EL (cell line): ENCODE measurements at places on chromosomes 2 and 18.

DNA sequence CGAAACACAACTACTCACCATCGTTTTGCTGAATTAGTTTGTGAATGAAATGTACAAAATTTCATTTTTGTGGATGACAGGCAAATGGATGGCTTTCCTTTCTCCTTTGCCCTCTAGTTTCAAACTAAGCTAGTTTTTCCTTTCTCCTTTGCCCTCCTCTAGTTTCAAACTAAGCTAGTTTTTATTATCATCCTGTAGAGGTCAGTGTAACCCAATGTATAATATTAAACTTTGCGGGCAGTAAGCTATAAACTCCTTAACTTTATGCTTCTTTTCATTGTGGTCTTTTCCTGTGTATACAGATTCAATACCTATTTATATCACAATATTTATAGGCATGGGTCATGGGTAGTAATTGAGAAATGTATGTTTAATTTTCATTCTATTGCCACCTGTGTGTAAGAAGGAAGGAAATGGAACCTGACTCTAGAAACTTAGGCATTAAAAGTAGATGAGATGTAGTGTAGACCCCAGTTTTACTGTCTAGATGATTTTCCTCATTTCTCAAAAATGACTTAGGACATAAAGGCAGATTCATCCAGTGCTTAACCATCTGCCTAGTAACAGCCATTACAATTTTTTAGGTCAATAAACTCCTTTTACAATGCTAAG is 58.1 kb downstream of the MAP3K19 start:
- DNase-seq = peak; percentile 33

GRCh38 chr18:54968807-54969206 is 9.5 kb upstream of the CCDC68 start:
- no peak for DNase-seq

- peak; percentile 13 for DNase-seq
Observed at GRCh38 chr2:189581354-189582139, 961 bp upstream of the SLC40A1 start.

GRCh38 chr2:105329197-105329554 is 359 bp downstream of the TGFBRAP1 start:
- no peak for DNase-seq

- no peak for DNase-seq
Observed at GRCh38 chr2:41598161-41598894, 449.5 kb upstream of the PKDCC start.

GRCh38 chr2:57885742-57886141 is 160.9 kb upstream of the VRK2 start:
- no peak for DNase-seq

DNA sequence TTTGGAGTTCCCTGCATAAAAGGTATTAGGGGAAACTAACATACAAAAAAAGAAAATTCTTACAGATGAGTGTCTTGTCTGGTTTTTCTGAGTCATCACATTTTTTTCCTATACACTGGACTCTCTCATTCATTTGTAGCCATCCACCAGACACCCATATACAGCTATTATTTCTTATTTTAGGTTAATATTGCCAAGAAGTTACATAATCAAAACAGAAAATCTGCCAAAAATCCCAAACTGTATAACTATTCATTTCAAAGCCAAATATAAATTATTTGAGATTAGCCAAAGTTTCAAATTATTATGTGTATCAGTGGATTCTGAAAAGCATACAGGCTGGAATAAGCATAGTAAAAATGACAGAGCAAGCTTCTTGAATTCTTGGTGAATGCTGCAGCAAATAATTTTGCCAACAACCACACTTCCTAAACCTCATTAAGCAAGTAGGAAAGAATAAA is 191.2 kb downstream of the NCKAP5 start:
- DNase-seq = peak; percentile 52

GRCh38 chr2:182887753-182888415 is 21.4 kb upstream of the FRZB start:
- no peak for DNase-seq

DNA sequence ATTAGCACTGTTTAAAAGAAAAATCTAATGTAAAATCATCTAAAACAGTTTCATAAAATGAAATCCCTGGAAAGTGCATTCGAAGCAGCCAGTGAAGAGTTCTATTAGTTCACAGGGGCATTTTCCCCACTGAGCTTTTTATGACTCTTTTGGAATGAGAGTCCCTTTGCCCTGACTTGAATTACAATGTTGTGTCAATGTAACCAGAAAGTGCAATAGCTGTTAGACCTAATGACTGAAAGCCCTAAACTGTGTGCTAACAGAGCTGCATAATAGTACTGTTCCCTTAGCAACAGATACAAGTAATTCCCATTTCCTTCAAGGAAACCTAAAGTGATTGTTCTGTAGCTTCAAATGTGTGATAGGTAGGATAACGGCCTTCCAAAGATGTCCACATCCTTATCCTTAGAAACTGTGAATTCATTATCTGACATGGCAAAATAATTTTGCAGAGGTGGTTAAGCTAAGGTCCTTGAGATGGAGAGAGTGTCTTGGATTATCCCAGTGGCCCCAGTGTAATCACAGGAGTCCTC is 134.4 kb downstream of the L3MBTL4 start:
- DNase-seq = no peak

- DNase-seq = no peak
Observed at GRCh38 chr2:47652061-47652690, 130.8 kb upstream of the MSH6 start.

DNA sequence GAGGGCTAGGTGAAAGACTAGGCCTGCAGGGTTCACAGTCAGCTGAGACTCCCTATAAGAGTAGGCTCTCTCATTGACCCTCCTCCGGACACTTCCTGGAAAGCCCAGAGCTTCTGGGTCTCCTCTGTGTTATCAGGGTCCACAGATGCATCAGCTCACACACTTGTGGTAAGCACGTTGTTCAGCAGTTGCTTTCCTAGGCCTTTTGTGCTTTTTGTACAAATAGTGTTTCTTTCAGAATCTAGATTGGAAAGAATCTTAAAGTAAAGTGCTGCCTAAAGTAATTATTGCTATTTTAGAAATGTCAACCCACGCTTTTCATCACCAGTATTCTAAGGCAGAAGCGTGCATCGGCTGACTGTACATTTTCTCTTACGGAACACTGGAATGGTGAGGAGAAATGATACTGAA is 15.5 kb downstream of the SLC9A2 start:
- no peak for DNase-seq

- DNase-seq = no peak
Observed at GRCh38 chr2:146506851-146507250, 1338.0 kb upstream of the ACVR2A start.

DNA sequence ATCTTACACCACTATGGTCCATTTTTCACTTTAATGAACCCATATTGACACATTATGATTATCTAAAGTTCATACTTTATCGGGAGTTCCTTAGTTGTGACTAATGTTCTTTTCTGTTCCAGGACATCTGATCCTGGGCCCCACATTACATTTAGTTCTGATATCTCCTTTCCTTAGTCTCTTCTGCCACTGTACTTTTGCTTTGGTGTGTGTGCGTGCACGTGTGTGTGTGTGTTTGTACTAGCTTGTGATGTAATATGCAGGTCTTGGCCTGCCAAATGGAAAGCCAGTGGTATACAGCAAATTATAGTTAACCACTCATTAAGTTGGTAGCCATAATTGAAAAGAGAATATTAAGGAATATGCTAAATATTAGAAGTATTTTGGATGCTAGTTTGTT is 88.0 kb downstream of the CDC42EP3 start:
- DNase-seq = no peak

DNA sequence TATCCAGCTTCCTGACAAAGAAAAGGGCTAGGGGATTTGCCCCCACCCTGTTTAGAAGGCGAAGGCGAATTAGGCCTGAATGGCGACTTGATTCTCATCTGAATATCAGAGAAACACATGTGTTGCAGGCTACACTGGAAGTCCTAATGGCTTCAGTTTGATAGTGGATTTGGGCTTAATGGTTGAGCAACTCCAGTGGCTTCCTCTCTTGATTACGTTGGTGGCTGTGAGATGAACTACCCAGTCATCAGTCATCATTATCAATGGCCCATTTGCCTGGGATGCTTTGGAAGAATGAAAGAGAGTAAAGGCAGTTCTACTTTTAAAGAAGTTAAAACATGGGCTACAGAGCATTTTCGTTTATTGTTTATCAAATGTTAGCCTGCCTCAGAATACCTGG is 60.9 kb upstream of the IL1R1 start:
- DNase-seq = no peak
